Stimulated activated CD4-positive, alpha-beta T cell treated with anti-CD3 and anti-CD28 coated beads, Interleukin-2, amount 100 ng/mL, for 4 hours (primary cell): ENCODE measurements at places on chromosomes 4 and X.

- DNase-seq, result no peak
Observed at GRCh38 chr4:106056914-106057313, 161.6 kb downstream of the NPNT start.

GRCh38 chr4:10715696-10716095 is 31.1 kb upstream of the CLNK start:
- DNase-seq, result no peak

- no peak for DNase-seq
Observed at GRCh38 chr4:158170691-158171561, 1.9 kb downstream of the GASK1B start.

DNA sequence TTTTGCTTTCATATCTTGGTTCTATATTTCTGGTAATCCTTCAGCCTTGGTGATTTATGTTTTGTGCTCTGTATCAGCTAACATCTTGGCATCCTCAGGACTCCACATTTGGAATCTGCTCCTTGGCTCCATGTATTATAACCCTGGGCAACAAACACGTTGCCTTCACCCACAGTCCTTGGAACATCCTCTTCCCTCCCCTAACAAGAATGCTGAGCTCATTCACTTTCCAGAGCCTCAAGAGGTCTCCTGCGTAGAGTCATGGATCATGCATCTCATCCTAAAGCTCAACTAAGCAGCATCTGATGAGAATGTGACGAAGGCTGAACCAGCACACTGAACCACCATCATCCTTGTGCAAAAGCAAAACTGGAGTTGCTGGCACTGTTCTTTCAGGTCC is 60.5 kb upstream of the C1GALT1C1 start:
- no peak for DNase-seq

GRCh38 chrX:109709129-109709631 is 23.9 kb downstream of the ACSL4 start:
- DNase-seq, result no peak

- no peak for DNase-seq
Observed at GRCh38 chr4:18578307-18578706, 556.8 kb upstream of the LCORL start.

DNA sequence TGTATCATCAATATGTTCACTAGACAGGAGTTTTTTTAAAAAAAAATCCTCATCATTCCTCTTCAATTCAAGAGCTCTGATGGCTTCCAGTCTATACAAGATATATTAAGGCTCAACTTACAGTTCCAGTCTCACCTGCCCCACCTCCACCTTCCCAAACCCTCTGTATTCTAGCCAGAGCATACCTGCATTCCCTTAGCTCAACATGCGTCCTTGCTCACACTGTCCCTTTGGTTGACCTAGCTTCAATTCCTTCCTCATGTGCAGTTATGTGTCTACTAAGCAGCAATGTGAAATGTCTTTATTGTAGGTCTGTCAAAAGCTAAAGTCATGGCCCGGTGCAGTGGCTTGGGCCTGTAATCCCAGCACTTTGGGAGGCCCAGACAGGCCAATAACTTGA is 10.8 kb downstream of the DHX15 start:
- DNase-seq, result no peak

- no peak for DNase-seq
Observed at GRCh38 chrX:104435249-104435648, 130.8 kb upstream of the IL1RAPL2 start.

- DNase-seq, result peak; percentile 69
Observed at GRCh38 chr4:140094438-140095420, 59.3 kb downstream of the MAML3 start.

GRCh38 chrX:10278716-10279115 is 121.9 kb downstream of the CLCN4 start:
- no peak for DNase-seq

DNA sequence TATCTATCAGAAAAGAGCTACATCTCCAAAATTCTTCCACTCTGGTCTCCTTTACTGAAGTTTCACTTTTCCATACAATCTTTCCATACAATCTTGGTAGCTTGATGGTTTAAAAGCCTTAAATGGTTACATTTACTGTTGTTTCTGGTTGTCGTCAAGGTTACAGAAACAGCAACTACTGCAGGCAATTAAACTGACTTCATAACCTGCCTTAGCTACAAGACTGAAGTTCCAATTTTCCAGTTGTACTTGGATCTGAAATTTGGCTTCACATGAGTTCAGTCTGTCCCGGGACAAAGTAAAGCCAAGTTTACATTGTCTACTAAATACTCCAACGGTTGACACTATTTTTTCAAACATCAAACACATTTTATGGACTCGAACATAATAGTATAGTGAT is 326.4 kb downstream of the ANKRD50 start:
- no peak for DNase-seq

- DNase-seq, result no peak
Observed at GRCh38 chr4:86554646-86555045, 39.5 kb upstream of the PTPN13 start.

DNA sequence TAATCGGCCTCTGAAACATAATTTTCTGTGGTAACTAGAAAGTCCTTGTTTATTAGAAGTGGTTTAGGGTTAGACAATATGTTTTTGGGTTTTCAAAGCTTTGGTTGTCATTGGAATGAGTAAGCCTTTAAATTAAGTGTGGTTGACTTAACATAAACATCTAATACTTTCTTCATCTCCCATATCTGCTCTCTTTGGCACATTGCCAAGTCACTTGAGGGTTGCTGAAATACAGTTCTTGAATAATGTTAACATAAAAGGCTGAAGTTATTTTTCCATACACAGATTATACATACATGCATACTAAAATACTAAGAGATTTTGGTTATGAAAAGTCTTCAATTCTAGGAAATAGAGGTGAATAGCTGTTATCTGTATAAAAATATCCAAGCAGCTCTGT is 241.7 kb upstream of the BMP3 start:
- no peak for DNase-seq

GRCh38 chr4:88158489-88159228 is at the start of gene ABCG2:
ABCG2 (minus strand) TSS chr4:88158639; CDS start chr4:88139995, 18,644 bp downstream.
- peak; percentile 26 for DNase-seq

DNA sequence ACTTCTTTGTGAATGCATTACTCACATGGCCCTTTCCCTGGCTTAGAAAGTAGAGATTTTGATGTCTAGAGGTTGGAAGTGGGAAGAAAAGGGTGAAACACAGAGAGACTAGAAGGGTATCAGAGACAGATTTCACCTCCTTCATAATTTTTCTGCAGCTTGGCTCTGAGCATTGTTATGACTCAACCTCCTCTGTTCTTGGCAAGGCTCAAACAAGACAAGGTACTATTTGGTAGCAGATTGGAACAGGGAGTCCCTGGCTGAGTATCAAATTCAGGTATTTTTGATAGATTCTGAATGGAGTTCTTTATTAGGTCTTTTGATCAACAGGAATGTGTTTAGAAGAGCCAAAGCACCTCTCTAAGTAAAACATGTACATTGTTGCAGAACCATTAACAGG is 146.3 kb upstream of the CHRDL1 start:
- no peak for DNase-seq

GRCh38 chrX:150084496-150085229 is 146.4 kb upstream of the EOLA2 start:
- no peak for DNase-seq

DNA sequence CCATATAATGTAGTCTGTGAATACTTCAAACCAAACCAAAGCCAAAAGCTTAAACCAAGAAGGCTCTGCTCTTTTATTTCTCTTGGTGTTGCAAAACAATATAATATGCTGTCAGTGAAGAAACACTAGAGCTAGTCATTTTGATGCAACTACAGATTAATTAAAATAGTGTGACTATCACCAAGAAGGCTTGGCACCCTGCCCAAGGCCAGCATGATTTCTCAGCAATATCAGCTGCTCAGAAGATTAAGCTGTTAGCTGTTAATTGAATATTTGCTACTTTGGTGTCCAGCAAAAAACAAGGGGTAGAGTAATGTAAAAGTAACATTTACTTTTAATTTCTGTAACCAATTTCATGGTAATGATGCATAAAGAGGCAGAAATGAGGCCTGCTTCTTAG is 104.9 kb upstream of the PRPS2 start:
- no peak for DNase-seq

GRCh38 chr4:33334416-33334815 is 2614.2 kb downstream of the PCDH7 start:
- no peak for DNase-seq
